Activated CD4-positive, alpha-beta T cell treated with anti-CD3 and anti-CD28 coated beads, Interleukin-2, amount 50 U/mL, for 16 hours (primary cell): ENCODE measurements at places on chromosomes 7 and 10.

DNA sequence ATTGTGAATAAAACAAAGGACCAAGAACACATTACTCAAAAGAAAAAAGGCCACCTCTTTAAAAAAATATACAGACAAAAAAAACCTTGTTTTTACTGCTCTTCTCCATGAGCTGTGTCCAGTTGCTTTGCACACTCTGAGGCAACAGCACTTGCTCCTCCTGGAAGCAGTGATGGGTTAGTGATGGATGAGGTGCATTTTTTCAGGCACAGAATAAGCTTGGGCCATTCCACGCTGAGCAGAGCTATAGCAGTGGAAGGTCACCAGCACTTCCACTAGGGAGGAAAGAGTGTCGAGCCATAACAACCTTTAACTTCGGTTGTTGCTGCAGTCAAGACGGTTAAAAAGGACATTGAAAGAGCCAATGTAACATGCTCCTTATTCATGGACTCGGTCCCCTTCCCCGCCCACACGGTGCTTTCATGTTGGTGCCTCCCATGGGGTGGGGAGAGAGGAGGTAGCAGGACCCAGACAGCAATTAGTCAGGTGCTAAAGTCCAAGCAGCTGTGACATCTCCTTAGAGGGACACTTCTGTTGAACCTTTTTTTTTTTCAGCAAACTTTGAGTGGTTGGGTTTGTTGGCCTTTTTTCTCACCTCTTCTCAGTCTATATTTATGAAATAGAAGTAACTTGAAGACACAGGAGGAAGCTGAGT, 136.5 kb upstream of the ADARB2 start:
- no peak for DNase-seq

DNA sequence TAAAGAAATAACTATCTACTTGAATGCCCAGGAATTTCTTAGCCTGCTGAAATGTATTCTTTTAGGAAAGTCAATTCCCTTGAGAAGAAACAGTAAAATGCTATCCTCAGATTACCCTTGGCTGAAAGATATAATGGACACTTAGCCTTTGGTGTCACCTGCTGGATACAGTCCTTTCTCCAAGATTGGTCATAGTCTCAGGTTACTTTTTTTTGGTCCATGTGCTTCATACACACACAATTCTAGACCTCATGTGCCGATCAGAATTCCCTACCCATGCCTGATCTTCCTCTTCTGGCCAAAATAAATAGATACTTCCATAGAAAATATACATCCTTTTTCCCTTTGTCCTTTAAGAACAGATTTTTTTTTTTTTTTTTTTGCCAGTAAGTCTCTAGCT, 218.9 kb upstream of the PHYHIPL start:
- DNase-seq = no peak

- no peak for DNase-seq
Observed at GRCh38 chr7:36318116-36318515, 71.5 kb upstream of the ANLN start.

DNA sequence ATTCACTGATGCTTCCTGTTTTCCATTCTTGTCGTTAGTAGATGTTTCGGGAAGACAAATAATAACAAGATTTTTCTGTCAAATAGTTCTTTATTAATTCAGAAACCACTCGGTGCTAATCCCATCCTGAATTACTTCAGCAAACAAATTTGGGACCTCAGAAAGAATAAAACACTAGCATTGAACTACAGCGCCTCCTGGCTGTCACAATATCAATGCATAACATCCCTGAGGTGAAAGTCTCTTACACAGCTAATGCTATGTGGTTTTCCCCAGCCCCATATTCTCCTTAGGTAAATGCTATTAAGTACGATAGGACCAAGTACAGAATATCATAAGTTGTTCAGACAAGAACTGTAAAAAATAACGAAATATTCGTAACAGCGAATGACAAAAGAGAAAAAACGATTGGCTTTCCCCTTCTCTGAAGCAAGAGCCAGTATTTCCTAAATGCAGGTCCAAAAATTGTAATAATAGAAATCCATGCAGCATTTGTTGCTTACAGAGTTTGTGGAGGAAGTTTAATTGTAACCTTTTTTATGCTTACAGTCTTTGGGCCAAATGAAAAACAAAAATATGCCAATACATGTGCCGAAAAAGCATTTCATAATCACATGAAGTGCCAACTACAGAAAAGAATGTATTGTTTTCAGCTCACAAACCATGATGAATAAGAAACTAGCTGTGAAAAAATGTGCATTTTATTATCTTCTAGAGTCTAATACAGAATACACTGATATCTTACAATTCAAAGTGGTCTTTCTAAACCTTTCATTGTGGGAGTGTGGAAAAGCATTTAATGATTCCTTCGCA, 47.3 kb downstream of the MYPN start:
- DNase-seq = peak; percentile 63

- DNase-seq = peak; percentile 60
Observed at GRCh38 chr7:105306298-105306748, 82.4 kb downstream of the SRPK2 start.

GRCh38 chr10:98539578-98539977, 92.8 kb upstream of the HPS1 start:
- no peak for DNase-seq

GRCh38 chr10:35112571-35112970, 14.1 kb upstream of the CREM start:
- no peak for DNase-seq

- no peak for DNase-seq
Observed at GRCh38 chr10:61757525-61758397, 95.0 kb downstream of the CABCOCO1 start.

GRCh38 chr10:25753776-25754175, 180.3 kb upstream of the MYO3A start:
- DNase-seq = no peak

GRCh38 chr10:60293581-60294175, 96.0 kb downstream of the ANK3 start:
- DNase-seq = no peak

DNA sequence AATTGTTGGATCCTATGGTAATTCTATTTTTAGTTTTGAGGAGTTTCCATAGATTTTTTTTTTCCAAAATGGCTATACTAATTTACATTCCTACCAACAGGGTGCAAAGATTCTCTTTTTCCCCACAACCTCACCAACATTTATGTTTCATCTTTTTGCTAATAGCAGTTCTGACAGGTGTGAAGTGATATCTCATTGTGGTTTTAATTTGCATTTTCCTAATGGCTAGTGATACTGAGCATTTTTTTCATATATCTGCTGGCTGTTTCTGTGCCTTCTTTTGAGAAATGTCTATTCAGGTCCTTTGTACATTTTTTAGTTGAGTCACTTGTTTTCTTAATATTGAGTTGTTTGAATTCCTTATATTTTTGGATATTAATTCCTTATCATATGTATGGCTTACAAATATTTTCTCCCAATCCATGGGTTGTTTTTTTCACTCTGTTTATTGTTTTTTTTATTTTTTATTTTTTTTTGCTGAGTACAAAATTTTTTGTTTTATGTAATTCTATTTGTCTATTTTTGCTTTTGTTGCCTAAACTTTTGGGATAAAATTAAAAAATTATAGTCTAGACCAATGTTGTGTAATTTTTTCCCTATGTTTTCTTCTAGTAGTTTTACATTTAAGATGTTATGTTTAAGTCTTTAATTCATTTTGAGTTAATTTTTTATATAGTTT, 205.9 kb upstream of the ADCY1 start:
- no peak for DNase-seq

GRCh38 chr7:83427884-83428283, 221.1 kb downstream of the SEMA3E start:
- no peak for DNase-seq

DNA sequence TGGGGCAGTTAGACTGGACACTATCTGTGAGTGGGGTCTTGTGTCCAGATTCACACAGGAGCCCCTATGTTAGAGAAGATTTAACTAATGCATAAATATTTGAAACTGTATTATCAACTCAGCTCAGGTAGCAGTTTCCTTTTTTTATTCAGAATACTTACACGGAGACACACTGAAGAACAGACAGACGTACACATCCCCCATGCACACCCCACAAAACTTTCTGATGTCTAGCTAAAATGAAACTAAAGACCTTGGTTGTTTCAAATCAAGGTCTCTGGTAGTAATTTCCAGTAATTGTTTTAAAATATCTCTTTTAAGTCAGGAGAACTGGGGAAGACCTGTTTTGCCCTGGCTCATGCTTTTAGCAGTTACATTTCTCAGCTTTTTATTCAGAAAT, 55.7 kb upstream of the PRKCQ start:
- DNase-seq = no peak

DNA sequence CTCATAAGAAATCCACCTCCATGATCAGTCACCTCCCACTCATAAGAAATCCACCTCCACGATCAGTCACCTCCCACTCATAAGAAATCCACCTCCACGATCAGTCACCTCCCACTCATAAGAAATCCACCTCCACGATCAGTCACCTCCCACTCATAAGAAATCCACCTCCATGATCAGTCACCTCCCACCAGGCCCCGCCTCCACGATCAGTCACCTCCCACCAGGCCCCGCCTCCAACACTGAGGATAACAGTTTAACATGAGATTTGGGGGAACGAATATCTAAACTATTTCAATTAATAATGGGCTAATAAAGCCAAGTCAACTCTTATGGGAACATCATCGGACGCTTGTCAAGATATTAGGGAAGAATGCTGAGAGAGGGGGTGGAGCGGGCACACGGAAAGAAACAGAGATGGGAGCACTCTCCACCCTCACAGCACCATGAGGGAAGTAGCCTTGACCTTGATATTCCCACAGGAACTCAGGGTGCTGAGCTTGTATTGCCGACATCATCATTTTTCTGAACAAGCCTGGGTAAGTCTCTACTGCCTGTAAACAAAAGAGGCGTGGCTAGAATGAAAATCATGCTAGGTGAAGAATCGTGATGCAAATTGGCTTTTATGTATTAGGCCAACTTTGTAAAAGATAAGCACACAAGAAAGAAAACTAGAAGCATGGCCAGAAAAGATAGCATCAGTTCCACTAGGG, 303.5 kb upstream of the KLF6 start:
- no peak for DNase-seq

DNA sequence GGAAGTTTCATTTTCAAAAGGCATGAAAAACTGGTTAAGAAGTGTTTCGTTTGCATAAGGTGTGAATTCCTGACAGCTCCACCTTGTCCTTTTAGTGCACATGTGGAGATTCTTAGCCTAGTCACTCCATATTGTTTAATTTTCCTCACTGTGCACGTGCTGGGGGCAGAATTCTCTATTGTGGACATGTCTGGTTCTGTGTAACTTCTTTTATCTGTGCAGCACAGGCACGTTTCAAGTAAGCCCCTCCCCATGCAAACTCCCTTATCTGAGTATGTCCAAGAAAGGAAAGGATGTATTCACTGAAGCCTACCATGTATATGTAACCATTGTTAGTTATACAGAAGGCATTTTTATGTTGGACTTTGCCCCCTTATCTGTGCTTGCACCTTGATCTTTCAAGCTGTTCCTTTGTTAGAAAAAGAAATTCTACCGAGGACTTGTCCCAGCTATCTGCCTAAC, 1346.3 kb downstream of the REEP3 start:
- no peak for DNase-seq

- DNase-seq = no peak
Observed at GRCh38 chr7:101087334-101088068, 2.2 kb downstream of the TRIM56 start.

DNA sequence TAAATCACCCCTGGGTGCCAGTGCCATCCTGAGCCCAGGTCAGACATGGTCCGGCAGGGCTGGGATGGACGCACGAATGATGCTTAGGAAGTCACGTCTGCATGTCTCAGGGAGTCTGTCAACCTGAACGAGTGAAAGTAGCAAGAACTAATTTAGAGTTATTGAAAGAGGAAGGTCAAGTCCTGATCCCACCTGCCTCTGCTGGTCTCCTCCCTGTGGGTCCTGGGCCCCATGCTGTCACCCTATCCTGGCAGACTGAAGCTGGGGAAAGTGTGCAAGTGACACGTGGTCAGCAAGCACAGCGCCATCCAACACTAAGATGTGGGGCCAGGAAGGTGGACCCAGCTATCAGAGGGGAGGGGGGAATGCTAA, 26.1 kb upstream of the GRID1 start:
- DNase-seq = no peak

DNA sequence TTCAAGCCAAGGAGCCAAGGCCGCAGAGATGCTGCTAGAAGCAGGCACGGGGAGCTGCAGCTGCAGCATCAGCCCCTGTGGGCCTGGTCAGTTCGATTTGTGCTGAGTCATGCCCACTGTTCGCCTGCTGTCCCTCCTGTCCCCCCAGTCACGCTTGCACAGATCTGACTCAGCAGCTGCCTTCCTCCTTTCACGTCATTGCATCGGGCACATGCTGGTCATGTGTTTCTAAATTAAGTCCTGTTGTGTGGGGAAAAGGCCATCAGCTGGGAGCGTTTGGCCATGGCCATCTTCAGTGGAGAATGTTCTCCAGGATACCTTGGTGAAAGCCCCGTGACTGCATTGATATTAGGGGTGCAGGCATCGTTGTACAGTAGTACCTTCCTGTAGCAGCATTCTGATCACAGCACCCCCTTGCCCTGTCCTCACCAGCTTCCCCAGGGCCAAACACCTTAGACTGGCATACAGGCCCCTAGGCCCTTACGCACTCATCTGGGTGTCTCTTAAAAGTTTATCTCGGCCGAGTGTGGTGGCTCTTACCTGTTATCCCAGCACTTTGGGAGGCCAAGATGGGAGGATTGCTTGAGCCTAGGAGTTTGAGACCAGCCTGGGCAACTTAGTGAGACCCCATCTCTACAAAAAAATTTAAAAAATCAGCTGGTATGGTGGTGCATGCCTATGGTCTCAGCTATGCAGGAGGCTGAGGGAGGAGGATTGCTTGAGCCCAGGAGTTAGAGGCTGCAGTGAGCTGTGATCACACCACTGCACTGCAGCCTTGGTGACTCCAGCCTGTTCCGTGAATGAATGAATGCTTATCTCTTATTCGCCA, 23.2 kb downstream of the POR start:
- DNase-seq = no peak
